ENCODE measurements at places on chromosomes 3 and 15.
A peak's percentile ranks its signal among the peaks of the same experiment; 100 is the strongest.

- no peak for DNase-seq
Observed at GRCh38 chr3:141942006-141942405, 65.6 kb downstream of the ATP1B3 start.

- no peak for DNase-seq
Observed at GRCh38 chr3:16409032-16409431, 104.5 kb downstream of the RFTN1 start.

DNA sequence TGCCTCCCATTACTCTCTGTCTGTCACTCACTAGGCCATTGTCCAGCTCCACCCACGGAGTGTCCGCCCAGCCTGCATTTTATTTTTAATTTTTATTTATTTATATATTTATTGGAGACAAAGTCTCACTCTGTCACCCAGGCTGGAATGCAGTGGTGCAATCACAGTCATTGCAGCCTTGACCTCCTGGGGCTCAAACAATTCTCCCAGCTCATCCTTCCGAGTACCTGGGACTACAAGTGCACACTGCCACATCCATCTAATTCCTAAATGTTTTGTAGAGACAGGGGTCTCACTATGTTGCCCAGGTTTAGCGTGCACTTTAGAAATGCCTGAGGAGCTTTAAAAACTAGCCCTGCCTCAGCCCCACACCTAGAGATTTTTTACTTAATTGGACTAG, 141.5 kb downstream of the LIPC start:
- no peak for DNase-seq

DNA sequence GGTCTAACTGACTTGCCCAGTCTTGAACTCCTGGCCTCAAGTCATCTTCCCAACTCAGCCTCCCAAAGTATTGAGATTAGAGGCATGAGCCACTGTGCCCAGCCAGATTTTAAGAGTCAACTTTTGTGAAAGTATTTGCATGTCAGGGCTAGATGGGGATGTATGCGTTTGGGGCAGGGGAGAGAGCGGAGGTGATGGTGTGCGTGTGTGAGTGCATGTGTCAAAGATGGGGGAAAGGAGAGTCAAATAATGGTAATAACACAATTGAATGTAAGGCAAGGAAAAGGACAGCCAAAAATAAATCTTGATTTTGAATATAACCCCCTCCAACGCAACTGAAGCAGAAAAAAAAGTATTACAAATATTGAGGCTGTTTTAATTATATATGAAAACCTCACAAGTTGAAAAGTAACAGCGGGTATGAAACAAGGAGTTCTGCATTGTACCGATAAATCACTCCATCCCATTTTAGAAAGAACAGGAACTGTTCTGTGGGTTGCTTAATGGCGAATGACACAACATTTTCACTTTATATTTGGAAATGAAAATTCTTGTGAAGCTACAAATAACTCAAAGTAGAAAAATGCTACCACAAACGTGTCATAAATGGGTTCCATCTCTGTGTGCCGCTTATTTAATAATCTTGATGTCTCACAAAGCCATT, 29.9 kb upstream of the LDHAL6B start:
- DNase-seq: peak; percentile 70

- no peak for DNase-seq
Observed at GRCh38 chr3:156175570-156175969, 55.2 kb downstream of the KCNAB1 start.

GRCh38 chr3:133384331-133385027, 15.4 kb upstream of the BFSP2 start:
- peak; percentile 50 for DNase-seq

- no peak for DNase-seq
Observed at GRCh38 chr15:72740219-72740618, 43.3 kb downstream of the ADPGK start.

DNA sequence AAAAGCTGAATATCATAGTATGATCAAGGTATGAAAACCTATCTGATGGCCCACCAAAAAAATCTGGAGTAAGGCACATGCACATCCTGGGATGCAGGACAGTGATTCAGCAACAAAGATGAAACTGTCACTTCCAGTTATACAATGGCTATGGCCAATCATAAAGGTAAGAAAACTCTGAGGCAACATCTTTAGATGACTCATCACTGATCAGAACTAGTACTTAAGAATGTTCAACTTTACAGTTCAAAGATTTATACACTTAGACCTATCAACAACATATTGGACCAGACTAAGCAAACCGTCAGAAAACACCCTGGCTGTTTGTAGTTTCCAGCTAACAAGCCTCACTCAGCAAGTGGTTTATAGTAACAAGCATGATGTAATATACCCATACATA, 21.3 kb upstream of the PLCH1 start:
- peak; percentile 31 for DNase-seq

GRCh38 chr3:13544293-13544831, 4.6 kb upstream of the FBLN2 start:
- peak; percentile 94 for DNase-seq

DNA sequence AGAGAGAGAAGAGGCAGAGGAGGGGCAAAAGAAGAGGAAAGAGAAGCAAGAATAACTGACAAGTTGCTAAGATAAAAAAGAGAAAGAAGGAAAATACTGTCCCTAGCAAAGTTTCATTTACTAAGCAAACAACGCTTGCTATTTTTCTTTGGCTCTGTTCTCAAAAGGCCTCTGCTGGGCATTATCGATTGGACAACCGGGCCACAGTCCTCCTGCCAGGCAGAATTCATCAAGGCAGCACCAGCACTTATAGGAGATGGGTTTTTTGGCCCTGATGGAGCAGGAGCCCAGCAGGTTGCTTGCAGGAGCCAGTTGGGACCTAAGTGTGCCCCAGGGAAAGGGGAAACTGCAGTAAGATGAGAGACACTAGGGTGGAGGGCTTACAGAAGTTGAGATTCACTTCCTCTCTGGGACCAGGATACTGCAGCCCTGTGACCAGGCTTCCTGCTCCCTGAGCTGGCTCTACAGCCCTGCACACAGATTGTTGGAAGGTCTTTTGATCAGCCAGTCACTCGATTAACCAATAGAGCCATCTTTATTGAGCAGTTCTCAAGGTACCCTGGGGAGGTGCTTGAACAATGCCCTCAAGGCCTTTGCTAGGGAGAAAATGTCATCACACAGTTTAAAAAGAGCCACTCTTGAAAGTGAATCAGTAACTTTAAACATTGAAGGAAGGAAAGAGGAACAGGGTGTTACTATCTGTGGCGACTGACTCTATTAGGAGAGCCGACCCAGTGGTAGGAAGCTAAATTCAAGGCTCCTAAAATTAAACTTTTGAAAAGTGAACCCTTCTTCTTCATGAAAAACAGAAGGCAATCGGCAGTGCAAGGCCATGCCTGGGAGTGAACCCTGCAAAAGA, 28.8 kb upstream of the GLCE start:
- DNase-seq: no peak

- DNase-seq: peak; percentile 76
Observed at GRCh38 chr15:93694033-93694432, 537.3 kb upstream of the MCTP2 start.

- DNase-seq: no peak
Observed at GRCh38 chr3:48411041-48411588, 18.8 kb downstream of the PLXNB1 start.

DNA sequence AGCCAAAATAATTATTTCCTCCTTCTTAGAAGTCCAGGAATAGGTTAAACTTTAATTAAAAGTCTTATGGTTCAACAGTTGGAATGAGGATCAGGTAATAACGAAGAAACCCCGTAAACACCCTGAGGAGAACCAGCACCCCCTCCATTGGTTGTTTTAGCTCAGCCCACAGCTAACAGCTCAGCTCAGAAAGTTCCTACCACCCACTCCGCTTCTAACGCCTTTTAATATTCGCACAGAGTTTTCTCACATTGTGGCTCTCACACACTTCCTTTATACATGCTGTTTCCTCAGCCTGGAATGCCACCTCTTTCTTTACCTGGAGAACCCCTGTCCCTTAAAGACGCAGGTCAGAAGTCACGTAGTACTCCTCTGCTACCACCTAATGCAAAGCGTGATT, 17.0 kb downstream of the CX3CR1 start:
- no peak for DNase-seq

GRCh38 chr15:78255421-78256043, 8.8 kb upstream of the DNAJA4 start:
- DNase-seq: no peak

GRCh38 chr3:133821767-133822638, 16.4 kb downstream of the SRPRB start:
- peak; percentile 26 for DNase-seq

- DNase-seq: no peak
Observed at GRCh38 chr15:87609894-87610293, 646.6 kb downstream of the NTRK3 start.

DNA sequence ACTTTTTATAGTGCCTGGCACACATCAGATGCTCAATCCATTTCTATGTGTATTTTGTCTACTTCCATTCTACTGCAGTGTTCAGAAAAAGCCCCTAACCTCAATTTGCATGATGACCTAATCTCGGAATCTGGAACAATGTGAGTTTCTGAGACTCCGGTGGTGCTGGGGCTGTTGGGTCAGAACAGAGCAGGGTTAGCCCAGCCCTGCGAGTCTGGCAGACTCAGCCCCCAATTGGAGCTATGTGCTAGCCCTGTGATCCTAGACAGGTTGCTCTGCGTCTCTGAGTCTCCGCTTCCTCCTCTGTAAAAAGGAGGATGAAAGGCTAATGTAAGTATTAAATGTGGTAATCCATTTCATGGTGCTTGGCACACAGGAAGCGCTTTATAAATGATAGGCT, 95.0 kb upstream of the ICE2 start:
- DNase-seq: no peak

GRCh38 chr15:44275150-44275830, 13.2 kb upstream of the GOLM2 start:
- DNase-seq: no peak

DNA sequence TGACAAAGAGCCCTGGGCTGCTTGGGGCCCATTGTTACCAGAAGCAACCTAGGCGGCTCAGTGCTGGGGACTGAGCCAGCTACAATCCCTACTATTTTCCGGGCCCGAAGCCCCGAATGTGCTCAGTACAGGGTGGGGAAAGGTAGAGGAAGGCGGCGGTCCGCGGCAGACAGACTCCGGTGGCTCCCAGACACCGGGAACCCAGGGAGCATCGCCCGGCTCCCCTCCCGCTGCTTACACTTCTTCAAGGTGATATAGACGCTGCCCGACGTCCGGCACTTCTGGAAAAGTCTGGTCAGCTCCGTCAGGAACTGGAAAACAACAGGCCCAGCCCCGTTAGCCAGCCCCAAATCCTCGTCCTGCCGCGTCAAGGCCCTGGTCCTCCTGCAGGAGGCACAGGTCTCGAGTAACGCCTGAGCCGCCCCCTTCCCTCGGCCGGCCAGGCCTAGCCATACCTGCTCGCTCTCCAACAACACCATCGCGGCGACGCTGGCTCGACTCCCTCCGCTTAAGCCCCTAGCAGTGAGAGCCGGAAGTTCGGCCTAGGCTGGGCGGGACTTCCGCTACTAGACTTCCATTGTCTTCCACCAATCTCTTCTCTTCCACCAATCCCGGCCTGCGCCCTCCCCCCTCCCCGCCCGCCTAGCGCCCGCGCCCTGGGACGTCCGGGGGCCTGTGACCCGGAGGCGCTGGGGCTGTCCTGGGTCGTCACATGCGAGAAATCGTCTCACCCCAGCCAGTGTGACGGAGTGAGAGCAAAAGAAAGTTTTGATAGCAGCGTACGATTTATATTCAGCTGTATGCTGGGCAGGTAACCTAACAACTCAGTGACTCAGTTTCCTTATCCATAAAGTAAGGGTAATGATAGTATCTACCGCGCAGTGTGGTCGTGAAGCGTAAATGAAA, at the start of gene SRP14:
Gene SRP14 (minus strand): TSS at position 544 of the 906 bp plus-strand sequence. CDS start 65 bp downstream, at position 479.
- DNase-seq: peak; percentile 93

DNA sequence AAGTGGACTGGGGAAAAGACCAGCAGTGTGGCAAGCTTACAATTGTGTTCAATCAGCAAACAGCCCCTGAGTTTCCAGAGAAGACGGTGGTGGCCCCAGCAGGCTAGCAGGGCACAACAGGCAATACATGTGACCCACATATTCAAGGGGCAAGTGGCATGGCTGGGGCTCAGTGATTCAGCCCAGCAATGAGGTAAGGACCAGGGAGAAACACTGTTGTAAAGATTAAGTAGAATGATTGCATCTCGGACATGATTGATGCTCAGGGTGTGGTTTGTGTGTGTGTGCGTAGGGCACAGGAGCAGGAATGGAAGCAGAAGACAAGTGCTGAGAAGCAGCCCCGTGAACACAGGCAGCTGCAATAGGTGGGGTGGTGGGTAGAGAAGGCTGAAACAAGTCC, 37.9 kb downstream of the KLHL6 start:
- DNase-seq: no peak

DNA sequence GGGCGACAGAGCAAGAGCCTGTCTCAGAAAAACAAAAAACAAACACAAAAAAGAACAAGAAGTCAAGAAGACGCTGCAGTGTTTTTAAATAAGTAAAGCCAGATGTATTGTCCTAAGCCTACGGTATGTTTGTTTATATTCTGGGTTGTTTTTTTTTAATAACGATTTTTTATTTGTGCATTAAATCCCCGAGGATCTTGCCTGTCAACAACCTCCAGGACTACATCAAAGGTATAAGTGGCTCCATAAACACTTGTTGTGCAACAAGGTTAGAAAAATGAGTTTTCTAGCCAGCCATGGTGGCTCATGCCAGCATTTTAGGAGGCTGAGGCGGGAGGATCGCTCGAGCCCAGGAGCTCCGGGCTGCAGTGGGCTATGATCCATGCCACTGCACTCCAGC, 26.1 kb downstream of the ITGB5 start:
- DNase-seq: no peak

- DNase-seq: no peak
Observed at GRCh38 chr3:119015942-119016341, 18.7 kb downstream of the IGSF11 start.

DNA sequence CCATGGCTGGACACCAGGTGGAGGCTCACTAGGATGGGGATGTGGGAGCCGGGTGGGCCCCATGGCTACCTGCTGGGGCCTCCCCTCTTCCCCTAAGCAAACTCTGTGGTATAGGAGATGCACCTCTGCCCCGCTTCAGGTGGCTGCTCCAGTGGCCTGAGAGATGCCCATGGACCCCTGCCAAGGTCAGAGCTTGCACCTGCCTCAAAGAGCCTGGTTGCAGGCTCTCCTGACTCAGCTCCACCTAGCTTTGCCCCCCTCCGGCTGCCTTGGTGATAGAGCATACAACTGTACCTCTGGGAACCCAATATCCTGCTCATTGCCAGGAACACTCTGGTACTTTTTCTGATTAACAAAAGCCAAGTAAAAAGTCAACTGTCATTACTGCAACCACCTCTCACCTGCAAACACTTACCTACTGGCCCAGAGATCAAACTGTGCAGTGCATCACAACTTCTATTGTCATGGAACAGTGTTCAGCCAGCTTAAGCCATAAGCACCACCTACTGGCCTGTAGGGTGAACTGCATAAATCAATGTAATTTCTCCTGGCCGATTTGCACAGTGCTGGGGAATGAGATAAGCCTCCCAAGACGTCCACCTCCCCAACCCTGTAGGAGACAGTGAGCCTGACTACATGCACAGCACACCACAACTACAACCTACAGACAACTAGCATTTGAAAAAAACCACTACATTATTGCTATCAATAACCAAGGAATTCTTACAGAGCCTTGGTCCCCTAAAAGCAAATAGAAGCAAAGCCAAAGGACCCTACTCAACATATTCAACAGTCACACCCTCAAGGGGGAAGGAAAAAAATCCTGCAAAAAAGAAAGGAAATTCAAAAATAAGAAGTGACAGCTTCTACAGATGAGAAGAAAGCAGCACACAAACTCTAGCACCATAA, 352.4 kb upstream of the ARHGEF26 start:
- DNase-seq: peak; percentile 48

All from fibroblast of skin of right biceps (primary cell).